NCI-H187 treated with DMSO at 0.1 percent for 48 hours (cell line): ENCODE measurements at places on chromosomes 7 and 10.

GRCh38 chr10:480928-481552 lies 208.4 kb downstream of the DIP2C start:
- no peak for DNase-seq

- no peak for DNase-seq
Measured at GRCh38 chr7:148793590-148793989, 90.5 kb downstream of the EZH2 start.

DNA sequence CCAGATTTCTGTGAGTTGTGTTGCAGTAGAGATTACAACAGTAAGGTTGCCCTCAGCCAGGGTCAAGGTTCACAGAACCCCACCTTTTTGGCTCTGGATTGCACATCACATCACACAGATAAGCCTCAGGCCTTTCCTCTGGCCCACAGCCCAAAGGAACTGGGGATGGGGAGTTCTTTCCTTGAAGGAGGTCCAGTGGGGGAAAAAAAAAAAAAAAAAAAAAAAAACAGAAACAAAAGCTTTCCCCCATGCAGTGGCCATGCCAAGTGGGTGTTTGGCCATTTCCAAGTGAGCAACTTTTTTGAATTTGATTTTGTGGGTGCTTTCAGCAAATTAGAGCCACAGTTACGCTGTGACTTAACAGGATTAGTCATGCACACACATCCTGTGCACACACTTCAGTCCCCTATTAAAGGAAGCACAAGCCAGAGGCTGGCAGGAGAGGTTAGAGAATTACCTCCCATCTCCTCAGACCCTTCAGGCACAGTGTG lies 79.3 kb upstream of the NANOS1 start:
- DNase-seq, result no peak

DNA sequence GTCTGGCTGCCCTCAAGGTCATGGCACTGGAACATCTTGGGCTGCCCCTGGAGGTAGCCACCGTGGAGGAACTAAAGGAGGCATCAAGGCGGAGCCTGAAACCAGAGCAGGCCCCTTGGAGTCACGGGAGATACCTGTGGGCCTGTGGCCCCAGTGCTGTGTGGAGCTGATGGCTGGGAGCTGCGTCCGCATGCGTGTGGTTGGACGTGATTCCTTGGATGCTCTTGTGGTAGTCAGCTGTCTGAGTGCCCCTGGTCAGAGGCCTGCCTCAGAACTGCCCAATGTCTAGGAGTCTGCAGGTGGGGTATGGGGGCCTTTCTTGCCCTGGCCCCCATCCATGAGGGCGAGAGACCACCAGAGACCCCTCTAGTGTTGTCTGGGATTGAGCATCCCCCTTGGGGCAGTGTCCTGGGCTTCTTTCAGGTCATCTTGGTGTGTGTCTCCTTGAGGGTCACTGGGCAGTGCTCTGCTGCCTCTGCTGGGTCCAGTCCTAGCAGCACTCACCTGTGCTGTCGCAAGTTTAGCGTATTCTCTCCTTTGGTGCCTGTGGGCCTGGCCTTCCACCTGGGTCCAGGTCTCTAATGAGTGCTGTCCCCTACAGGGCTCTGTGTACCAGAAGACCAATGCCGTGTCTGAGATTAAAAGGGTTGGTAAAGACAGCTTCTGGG lies 8.1 kb downstream of the PGAM2 start:
- DNase-seq, result no peak

GRCh38 chr7:70389531-70390151 lies 742.3 kb upstream of the GALNT17 start:
- DNase-seq, result no peak

GRCh38 chr7:154881026-154881425 lies 121.9 kb downstream of the PAXIP1 start:
- DNase-seq, result no peak

- DNase-seq, result no peak
Measured at GRCh38 chr7:21054427-21055112, 267.9 kb upstream of the SP8 start.

DNA sequence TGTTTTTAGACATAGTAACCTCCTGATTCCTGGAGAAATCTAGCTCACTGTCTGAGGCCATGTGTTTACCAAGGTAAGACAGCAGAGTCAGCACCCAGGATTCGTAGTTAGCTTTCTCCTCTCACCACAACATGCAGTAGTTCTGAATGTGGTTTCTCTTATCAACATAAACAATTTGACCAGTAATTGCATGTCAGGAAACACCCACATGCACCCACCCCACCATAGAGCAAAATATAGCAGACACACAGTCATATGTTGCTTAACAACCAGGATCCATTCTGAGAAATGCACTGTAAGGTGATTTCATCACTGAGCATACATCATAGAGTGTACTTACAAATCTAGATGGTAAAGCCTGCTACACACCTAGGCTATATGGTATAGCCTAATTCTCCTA lies 1004.0 kb downstream of the ANKRD7 start:
- DNase-seq, result no peak

DNA sequence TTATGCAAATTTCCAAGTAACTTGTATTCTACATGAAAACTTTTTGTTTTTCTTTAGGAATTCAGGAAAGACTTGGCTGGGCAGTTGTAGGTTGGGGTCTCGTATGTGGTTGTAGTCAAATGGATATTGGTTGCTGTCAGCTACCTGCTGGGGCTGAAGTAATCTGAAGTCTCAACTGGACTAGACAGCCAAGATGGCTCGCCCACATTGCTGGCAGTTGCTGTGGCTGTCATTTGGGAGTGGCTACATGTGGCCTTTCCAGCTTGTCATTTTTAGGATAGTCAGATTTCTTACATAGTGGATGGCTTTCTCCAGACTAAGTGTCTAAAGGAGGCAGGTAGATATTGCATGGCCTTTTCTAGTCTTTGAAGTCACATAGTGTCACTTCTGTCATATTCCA lies 32.6 kb downstream of the EXOC6 start:
- no peak for DNase-seq

DNA sequence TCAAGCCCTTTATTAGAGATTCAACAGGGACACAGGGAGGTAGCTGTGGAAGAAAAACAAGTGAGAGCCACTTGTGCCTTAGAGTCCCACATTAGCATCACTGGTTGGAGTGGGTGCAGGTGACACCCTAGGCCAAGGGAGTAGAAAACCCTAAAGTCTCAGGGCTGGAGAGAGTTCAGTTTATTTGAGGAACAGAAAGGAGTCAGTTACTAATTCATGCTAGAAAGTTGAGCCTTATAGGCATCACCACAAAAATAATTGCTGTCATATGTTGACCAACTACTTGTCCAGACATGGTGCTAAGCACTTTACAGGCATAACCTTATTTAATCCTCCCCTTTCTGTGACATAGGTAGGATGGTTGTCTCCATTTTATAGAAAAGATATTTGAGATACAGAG lies 20.9 kb upstream of the ACSL5 start:
- DNase-seq, result no peak

DNA sequence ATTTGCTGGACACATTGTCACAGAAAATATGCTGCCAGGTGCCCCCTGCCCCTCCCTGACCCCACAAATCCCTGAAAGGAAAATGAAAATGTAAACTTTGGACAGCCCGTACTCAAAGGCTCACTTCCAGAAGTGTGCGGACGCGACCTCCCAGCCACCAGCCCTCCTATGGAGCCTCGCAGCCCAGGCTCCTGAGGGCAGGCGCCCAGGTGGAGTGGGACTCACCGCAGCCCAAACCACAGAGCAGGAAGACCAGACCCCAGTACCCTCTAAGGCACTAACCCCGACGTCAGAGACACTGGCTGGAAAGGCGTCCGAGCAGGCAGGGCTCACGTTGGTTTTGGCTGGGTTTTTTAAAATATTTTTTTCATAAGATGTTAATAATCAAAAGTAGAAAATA lies 57.3 kb downstream of the CSGALNACT2 start:
- no peak for DNase-seq

DNA sequence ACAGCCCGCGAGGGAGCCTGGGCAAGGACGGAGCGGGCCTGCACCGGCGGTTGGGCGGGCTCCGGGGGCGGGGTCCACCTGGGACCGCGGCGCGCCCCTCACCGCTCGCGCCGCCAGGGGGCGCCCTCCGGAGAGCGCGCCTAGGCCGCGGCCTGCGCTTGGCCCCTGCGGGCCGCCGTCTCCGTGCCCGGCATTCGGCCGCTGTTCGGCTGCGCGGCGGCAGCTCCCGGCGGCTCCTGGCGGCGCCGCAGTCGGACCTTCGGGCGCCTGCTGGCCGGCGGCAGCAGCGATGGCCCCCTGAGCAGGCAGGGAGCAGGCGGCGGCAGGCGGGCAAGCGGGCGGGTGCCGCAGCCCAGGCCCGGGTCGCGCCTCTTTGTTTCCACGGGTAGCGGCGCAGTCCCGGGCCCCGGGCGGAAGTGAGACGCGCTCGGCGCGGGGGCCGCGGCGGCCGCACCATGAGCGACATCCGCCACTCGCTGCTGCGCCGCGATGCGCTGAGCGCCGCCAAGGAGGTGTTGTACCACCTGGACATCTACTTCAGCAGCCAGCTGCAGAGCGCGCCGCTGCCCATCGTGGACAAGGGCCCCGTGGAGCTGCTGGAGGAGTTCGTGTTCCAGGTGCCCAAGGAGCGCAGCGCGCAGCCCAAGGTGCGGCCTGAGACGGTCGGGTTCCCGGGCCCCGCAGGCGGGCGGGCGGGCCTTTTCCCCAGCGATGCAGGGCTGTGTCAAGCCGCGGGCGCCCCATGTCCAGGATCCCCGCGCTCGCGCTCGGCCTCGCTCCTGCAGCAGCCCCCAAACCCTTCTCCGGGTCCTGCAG lies at the start of gene INTS15:
TSS of gene INTS15 (plus strand) at position 193 of the 816 bp plus-strand sequence. CDS start at position 456, 263 bp downstream.
- DNase-seq, result no peak

DNA sequence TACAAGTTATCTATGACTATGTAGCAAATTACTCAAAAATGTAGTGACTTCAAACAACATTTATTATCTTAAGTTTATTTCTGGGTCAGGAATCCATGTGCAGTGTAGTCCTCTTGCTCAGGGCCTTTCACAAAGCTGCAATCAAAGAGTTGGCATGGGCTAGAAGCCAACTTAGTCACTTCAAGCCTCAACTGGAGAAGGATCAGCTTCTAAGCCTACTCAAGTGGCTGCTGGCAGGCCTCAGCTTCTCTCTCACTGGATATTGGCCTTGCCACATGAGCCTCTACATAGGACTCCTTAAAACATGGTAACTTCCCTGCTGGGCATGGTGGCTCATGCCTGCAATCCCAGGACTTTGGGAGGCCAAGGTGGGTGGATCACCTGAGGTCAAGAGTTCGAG lies 5.0 kb upstream of the NFE2L3 start:
- no peak for DNase-seq

DNA sequence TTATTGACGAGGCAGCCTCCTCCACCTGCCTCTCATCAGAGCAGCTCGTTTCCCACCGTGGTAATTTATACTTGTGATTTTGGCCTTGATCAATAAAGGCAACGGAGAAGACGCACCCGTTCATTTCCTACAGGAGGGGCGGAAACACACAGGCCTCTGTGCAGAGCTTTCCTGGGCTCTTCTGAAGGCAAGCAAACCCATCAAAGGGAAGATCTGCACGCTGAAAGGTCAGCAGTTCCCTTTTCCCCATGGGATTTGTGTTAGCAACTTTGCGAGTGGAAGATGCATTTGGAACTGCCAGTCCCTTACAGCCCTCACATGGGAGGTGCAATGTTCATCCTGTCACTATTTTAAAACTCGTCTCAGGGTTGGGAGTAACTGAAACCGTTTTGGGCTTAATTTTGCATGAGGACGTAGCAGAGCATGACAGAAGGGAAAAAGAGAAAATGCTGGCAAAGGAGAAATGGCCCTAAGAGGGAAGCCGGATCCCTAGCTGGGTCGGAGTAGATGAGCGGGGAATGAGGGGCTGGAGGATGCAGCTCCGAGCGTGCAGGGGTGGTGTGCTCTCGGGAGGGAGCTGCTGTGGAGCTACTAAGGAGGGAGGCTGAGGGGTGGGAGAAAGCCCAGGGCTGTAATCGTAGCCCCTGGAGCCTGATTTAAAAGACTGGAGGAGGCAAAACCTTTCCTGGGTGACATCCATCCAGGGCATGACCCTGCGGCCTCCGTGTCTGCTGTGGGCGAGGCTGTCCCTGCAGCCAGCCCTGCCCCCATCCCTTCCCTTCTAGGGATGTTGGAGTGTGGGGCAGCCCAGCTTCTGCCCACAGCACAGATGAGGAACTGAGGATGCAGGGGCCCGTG lies 111.1 kb upstream of the FAM20C start:
- DNase-seq, result no peak

GRCh38 chr10:92350411-92350810 lies 59.4 kb downstream of the MARCHF5 start:
- no peak for DNase-seq

DNA sequence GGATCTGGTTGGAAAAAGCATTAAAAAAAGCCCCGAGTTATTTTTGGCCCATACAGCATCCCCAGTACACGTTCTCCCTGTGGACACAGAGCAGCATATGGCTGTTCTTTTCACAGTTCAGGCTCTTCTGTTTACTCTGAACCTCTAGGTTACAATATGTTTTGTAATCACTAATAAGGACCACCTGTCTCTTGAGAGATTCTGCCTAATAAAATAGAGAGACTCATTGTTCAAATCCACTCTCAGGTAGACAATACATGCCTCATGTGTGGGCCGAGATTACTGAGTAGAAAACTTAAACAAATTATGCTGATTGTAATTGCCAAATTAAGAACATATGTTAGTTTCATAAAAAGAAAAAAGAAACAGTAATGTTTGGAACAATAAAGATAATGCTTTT lies 647.7 kb downstream of the GRM8 start:
- no peak for DNase-seq
